Dermis blood vessel endothelial cell (primary cell): ENCODE measurements at places on chromosomes 7 and 10.

DNA sequence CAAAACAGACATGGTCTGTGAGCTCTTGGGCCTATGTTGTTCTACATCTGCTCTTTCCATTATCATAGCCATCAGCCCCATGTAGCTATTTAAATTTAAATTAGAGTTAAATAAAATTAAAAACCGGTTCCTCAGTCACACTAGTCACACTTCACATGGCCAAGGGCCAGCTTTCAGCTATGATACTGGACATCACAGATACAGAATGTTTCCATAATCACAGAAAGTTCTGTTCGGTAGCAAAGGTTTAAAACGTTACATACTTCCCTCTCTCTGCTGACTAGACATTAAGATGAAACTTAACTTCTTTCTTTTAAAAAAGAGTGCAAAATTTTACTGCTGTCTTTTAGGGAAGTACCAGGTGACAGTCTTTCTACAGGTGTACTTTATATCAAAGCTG, 43.0 kb downstream of the SRPK2 start:
- DNase-seq: no peak

DNA sequence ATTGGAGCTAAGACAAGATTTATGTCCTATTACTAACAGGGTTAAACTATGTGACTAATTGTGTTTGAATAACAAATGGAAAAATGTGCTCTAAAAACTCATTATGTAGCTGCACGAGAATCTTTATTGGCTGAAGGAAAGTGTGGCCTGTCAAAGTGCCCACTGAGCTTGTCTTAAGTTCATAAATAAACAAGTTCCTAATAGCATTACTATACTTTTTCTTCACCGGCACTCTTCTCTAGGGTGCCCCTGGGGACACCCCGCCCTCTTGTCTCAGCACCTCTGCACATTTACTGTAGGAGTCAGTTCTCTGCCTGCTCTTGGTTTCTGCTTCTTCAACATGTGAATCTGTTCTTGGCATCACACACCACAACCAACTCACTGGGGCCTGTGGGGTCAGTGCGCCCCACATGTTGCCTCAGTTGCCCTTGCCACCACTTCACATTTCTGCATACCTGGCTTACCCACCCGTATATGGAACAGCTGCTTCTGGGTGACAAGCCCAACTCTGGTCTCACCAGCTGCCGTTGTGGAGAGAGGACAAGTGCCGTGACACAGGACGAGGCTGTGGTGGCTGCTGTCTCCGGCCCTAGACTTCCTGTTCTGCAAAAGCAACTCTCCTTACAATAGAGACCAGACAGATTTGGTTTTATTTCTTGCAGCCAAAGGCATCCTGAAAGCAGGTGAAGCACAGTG, 96.3 kb upstream of the DDC start:
- no peak for DNase-seq

DNA sequence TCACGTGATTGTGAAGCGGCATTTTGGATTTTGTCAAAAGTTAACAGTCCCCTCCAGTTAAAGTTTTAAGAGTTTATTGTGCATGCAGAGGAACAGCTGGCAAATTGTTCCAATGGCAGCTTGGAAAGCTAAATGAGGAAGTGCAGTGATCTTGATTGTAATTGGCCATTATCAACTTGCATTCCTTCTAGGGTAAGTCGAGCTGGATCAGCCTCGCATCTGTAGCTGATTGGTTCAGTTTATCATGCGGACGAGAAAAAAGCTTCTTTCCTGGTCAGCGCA, 566 bp downstream of the ZNF789 start:
- peak; percentile 85 for DNase-seq

DNA sequence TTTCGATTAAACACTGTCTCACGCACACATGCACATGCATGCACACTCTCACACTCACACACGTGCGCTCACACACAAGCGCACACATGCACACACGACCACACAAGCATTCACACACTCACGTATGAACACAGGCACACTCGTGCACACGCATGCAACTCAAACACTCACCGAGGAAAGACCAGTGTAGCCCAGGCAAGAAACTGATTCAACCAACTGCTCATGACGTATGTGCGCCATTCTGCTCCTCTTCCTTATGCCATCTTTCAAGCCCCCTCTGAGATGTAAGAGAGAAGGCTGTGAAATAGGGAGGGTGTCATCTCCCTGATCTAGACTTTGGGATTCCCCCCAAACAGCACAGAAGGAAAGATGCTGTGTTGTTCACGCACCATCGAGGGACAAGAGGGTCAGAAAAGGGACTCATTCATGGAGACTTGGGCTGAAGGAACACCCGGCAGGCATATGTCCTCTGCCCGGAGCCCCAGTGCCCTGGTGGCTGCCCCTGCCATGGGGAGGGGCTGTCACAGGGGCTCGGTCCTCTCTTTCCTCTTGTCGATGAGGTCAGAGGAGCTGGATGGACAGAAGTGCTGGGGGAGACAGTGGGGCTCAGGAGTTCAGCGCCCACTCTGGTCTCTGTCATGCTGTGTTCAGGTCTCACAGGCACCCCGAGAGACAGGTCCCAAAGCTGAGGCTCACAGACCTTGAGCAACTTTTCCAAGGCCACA, 130.1 kb upstream of the SHH start:
- DNase-seq: no peak

DNA sequence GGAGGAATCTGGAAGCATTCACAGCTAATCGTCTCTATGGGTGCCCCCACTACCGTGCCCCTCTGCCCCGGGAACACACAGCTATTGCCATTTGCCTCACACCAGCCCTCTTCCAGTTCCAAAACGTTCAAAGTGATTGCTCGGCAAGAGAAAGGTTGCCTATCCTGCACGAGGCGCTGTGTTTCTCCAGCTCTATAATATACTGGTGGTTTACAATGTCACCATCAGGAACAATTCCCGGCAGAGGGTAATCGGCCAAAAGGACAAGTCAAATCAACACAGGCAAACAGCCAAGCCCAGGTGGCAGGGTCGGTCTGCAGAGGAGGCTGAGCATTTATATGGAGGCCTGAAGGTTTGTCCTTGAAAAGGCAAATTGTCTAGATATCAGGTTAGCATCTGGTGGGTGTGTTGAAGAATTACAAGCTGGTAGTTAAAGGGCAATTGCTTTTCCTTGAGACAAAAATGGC, 29.2 kb upstream of the TNS3 start:
- peak; percentile 21 for DNase-seq

GRCh38 chr10:122051609-122052385, 62.8 kb downstream of the TACC2 start:
- peak; percentile 87 for DNase-seq

GRCh38 chr10:133452453-133452852, 1.3 kb upstream of the SCART1 start:
- DNase-seq: no peak

- no peak for DNase-seq
Observed at GRCh38 chr10:46558392-46559185, 2.1 kb upstream of the GPRIN2 start.

DNA sequence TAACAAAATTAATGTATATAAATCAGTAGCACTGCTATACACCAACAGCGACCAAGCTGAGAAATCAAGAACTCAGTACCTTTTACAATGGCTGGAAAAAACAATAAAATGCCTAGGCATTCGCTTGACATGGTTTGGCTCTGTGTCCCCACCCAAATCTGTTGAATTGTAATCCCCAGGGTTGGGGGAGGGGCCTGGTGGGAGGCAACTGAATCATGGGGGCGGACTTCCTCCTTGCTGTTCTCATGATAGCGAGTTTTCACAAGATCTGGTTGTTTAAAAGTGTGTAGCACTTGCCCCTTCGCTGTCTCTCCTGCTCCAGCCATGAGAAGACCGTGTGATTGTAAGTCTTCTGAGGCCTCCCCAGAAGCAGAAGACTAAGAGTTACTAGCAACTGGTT, 8.6 kb downstream of the ZNF786 start:
- DNase-seq: no peak

DNA sequence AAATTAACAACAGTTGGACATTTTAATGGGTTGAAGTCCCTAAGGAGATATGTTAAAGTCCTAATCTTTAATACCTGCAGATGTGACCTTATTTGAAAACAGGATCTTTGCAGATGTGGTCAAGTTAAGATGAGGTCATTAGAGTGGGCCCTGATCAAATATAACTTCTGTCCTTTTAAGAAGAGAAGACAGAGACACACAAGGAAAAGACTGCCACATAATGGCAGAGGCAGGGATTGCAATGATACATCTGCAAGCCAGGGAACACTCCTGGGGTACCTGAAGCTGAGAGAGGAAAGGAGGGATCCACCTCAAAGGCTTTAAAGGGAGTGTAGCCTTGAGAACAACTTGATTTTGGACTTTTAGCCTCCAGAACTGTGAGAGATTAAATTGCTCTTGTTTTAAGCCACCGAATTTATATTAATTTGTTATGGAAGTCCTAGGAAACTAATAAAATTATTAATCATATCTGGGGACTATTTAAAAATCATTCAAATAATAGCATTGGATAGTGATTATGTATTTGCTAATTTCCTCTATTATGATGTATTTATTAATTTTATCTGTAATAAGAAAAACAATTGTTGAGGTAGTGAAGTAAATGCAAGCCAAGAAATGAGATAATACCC, 700.0 kb upstream of the PCDH15 start:
- DNase-seq: no peak

- DNase-seq: no peak
Observed at GRCh38 chr10:48844616-48845015, 95.0 kb downstream of the LRRC18 start.
